ENCODE measurements at places on chromosomes 6 and 20.

- no peak for DNase-seq
Observed at GRCh38 chr20:35617397-35618262, 2.0 kb downstream of the SPAG4 start.

DNA sequence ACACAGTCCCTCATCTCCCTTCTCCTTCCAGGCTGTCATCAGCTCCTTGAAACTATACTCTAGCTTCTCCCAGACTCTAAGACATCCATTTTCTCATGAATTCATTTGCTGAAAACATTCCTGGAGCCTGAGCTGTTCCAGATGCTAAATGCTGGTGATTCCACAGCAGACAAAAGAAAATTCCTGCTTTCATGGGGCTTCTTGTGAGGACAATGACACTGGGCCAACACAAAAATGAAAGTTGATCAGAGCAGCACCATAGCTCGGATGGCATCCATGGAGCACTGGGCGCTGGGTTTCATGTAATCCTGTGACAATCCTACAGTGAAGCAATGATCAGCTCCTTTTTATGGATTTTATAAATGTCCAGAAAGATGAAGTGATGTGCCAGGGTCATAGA lies 47.4 kb upstream of the STX16 start:
- DNase-seq = no peak

DNA sequence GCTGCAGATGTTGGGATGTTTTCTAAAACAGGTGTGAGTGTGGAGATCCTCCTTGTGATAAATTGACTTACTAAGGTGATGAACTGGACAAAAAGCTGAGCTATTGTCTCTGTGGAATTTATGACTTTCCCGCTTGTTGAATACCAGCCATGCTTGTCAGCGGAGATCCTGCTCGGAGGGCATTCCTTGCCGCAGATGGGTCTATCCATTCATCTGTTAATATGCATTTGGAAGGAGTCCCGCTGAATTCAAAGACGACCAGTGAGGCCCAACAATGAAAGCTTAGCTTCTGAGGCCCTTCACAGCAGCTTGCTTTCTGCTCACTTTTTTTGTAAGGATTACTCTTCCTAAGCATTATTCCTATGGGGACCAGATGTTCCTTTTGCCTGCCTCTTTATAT lies 124.9 kb downstream of the TIAM2 start:
- no peak for DNase-seq

DNA sequence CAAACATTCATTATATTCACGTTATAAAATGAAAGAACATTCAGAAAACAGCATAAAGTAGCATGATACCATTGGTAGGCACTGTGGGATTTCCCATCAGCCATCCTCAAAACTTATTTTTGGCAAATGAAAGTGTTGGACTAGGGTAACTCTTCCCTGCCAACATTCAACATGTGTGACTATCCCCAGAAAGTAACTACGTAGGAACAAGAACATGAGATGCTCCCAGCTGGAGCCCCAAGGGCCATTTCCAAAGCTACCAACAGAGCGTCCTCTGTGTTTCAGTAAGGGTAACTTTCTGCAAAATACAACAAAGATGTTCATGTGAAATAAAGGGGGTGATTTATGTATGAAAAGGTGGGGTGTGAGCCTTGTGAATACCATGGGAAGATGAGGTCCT lies 28.4 kb upstream of the PTPN1 start:
- DNase-seq = no peak

- no peak for DNase-seq
Observed at GRCh38 chr20:38979434-38979833, 17.3 kb downstream of the DHX35 start.

DNA sequence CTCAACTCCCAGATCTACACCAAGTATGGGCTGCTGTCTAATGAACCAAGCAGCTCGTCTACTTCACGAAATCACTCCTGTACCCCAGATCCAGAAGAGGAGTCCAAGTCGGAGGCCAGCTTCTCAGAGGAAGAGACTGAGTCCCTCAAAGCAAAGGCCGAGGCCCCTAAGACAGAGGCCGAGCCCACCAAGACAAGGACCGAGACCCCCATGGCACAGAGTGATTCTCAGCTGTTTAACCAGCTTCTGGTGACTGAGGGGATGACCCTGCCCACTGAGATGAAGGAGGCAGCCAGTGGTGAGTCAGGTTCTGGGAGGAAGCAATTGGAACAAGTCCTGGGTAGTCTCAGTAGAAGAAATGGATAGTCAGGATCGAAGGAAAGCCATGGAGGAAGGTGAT lies 5.8 kb downstream of the CUL9 start:
- no peak for DNase-seq

DNA sequence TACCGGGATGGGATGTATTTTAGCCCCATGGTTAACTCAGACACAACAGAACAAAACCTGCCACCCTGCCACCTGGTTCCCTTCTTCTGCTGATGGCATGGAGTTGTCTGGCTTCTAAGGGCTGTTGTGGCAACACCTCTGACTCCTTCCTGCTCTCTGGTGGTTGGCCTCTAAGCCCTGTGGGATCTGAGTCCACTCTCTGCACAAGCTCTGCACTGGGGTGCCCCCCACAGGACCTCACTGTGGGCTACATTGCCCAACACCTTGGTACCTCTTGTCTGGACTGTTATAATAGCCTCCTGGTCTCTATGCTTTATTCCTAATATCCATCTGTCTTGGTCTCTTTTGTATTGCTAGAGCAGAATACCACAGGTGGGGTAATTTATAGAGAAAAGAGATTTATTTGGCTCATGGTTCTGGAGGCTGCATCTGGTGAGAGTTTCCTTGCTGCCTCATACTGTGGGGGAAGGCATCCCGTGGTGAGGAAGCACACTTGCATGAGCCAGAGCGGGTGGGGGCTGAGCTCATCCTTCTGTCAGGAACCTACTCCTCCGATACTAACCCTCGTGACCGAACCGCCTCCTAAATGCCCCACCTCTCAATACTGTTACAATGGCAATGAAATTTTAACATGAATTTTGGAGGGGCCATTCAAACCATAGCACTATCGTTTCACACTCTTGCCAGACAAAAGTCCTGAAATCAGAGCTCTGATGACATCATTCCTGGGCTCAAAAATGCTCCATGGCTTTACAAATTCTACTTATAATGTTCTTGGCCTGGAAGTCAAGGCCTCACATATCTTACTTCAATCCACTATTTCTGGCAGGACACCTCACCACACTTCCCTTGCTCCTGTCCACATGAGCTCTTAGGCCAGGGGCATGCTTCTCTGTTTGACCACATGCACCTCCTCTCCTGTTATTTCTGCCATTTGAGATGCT lies 127.2 kb downstream of the PAX1 start:
- no peak for DNase-seq

DNA sequence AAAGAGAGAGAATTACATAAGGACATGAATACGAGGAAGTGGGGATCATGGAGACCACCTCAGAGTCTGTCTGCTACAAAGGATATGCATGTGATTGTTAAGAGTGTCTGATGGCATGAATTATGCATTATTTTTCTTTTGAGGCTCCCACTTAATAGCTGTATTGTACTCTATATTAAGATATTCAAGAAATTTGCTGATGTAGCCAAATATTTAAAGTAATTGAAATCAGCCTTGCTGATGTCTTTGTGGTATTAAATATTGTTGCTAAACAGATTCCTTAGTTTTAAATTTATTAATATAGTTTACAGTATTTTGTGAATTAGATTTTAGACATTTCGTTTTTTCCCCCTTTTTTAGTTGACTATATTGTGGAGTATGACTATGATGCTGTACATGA lies 25.3 kb downstream of the CD2AP start:
- DNase-seq = no peak
